ENCODE measurements at places on chromosomes 16 and 17. TPM values are rescaled to one million over a fixed set of nuclear protein-coding genes. Genes with fewer than 3 reads are reported as not detected.

SMTNL2 gene
- total RNA-seq = 0.18 TPM

ABCC6 gene
- 2.4 TPM for total RNA-seq

- no peaks in the 10 kb centered on the region for H3K4me1 ChIP-seq
- H3K36me3 ChIP-seq = peaks cover 70% of the 10 kb centered on the region
- no peak for DNase-seq
- H3K27me3 ChIP-seq = no peaks in the 10 kb centered on the region
- no peak overlapping the region for H3K27ac ChIP-seq
Measured at GRCh38 chr17:16068323-16068722, 68.7 kb downstream of the TTC19 start.

DNA sequence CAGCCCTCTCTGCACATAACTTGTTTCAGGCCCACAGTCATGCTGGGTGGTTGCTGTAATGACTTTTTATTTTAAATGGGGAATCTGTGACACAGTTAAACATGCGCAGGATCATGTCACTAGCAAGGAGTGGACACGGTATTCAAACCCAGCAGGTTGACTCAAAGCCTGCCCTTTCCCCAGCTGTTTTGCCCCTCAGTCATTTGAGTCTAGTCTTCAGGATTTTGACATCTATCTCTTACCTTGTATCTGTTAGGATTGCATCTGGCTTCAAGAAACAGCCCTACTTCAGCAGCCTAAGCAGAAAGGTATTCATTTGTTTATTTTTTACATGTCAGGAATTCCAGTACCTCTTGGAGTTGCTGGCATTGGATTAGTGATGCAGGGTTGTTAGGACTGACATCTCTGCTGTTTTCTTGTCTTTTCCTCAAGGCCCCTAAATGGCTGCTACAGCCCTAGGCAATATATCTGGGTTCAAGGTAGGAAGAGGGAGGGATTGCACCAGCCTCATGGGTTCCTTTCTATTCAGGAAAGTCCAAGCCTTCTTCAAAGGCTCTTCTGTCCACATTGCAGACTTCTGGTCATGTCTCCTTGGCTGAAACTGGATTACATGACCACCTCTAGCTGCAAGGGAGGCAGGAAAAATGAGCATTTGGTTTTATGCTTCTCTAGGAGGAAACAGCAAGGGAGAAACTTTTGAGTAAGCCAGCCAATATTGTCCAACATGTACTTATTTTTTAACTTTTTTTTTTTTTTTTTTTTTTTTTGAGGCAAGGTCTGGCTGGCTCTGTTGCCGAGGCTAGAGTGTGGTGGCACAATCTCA is 22.8 kb downstream of the ABCC1 start:
- no peak overlapping the region for H3K4me3 ChIP-seq
- peak overlapping the region; percentile 34 for H3K27ac ChIP-seq
- H3K4me1 ChIP-seq = peaks cover 11% of the 10 kb centered on the region
- H3K27me3 ChIP-seq = no peaks in the 10 kb centered on the region
- peak; percentile 67 for DNase-seq
- no peaks in the 10 kb centered on the region for H3K36me3 ChIP-seq

- peaks cover 10% of the 10 kb centered on the region for H3K36me3 ChIP-seq
- no peak for DNase-seq
- peak overlapping the region; percentile 79 for H3K4me3 ChIP-seq
- no peaks in the 10 kb centered on the region for H3K27me3 ChIP-seq
Measured at GRCh38 chr16:29996766-29997250, 767 bp downstream of the INO80E start.

GRCh38 chr16:66370786-66371684 is 4.5 kb downstream of the CDH5 start:
- peaks cover 6% of the 10 kb centered on the region for H3K4me1 ChIP-seq
- DNase-seq = no peak
- no peak overlapping the region for H3K27ac ChIP-seq
- H3K36me3 ChIP-seq = no peaks in the 10 kb centered on the region
- H3K4me3 ChIP-seq = no peak overlapping the region

DNA sequence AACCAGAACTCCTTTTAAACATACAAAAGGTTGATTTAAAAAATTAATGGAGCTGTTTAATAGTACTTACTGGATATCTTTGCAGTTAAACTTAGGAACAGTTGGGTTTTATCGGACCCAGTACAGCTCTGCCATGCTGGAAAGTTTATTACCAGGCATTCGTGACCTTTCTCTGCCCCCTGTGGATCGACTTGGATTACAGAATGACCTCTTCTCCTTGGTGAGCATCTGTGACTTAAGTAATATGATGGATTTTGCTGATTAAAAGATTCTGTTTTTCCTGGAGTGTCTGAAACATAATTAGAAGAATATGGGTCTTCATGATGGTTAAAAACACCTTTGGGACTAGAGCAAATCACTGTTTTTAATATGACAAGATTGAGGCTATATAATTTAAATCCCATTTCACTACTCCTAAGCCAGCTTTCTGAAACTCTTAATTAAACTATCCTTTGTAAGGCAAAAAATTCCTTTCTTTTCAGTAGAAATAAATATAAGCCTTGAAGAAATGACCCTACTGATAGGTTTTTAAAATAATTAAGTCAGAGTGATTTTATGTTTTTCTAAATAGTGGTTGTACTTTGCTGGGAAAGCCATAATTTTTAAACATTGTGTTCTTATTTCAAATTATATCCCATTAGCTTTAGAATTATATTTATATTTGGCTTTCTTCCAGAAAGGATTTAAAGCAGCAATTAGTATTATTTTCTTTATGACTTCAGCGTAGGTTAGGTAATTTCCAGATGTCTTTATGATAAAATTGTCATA is 45.7 kb upstream of the KPNB1 start:
- peaks cover 10% of the 10 kb centered on the region for H3K4me1 ChIP-seq
- no peak overlapping the region for H3K27ac ChIP-seq
- H3K4me3 ChIP-seq = no peak overlapping the region

DNA sequence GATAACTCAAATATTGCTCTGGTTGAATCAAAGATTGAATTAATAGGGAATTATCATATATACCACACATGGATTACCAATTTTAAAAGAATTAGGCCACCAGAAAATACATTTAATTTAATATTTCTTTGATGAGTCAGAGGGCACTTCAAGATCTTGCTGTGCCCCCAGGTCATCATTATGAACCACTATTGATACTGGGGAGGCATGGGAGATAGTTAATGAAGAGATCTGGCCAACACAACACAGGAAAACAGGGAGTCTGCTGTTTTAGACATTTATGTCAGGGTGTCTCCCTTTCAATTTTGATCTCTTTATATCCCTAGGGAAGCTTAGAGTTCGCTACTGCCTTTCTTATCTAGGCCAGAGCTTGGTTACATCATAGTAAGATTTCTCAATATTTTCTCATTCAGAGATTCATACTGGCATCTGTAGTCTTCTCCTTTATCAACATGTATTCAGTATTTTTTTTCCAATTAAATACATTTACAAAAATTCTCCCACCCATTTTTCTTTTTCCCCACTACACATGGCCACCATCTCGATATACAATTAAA is 158.3 kb upstream of the ZFHX3 start:
- no peak overlapping the region for H3K4me3 ChIP-seq
- no peak overlapping the region for H3K27ac ChIP-seq
- DNase-seq = no peak
- peaks cover 4% of the 10 kb centered on the region for H3K4me1 ChIP-seq
- no peaks in the 10 kb centered on the region for H3K36me3 ChIP-seq
- no peaks in the 10 kb centered on the region for H3K27me3 ChIP-seq

GRCh38 chr16:86087896-86088230 is 188.9 kb downstream of the IRF8 start:
- no peaks in the 10 kb centered on the region for H3K4me1 ChIP-seq
- no peaks in the 10 kb centered on the region for H3K36me3 ChIP-seq
- no peak overlapping the region for H3K4me3 ChIP-seq
- H3K27me3 ChIP-seq = peaks cover 2% of the 10 kb centered on the region

DNA sequence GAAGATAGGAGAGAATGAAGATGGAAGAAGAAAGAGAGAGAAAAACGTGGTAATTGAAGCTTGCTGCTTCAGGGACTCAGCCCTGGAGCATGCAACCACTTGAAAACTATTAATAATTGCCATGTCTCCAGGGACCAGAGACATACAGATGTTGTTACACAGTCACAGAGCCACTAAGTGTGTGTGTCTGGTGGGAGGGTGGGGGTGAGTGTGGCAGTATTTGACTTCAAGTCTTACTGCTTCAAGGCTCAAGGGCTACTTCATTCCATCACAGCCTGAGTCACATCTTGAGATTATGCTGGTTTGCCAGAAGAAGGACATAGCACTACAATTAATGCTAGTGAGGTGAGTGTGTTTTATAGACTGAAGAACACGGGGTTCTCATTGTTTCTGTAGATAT is 202.2 kb downstream of the CDH8 start:
- H3K4me1 ChIP-seq = no peaks in the 10 kb centered on the region
- H3K4me3 ChIP-seq = no peak overlapping the region
- H3K36me3 ChIP-seq = no peaks in the 10 kb centered on the region
- no peak overlapping the region for H3K27ac ChIP-seq
- H3K27me3 ChIP-seq = no peaks in the 10 kb centered on the region

- no peak overlapping the region for H3K4me3 ChIP-seq
- H3K36me3 ChIP-seq = peaks cover 2% of the 10 kb centered on the region
- peak; percentile 37 for DNase-seq
- H3K27ac ChIP-seq = no peak overlapping the region
- H3K4me1 ChIP-seq = peaks cover 4% of the 10 kb centered on the region
Measured at GRCh38 chr16:67456391-67457081, 24.4 kb downstream of the ATP6V0D1 start.

- no peaks in the 10 kb centered on the region for H3K4me1 ChIP-seq
- no peak overlapping the region for H3K4me3 ChIP-seq
- DNase-seq = no peak
- peaks cover 19% of the 10 kb centered on the region for H3K27me3 ChIP-seq
- H3K36me3 ChIP-seq = no peaks in the 10 kb centered on the region
Measured at GRCh38 chr17:38653230-38653629, 21.5 kb downstream of the EPOP start.

Data from astrocyte (in vitro differentiated cells and primary cell).